ENCODE measurements at places on chromosomes 2 and 18. TPM values are rescaled to one million over a fixed set of nuclear protein-coding genes. Genes with fewer than 3 reads are reported as not detected.

TMEM169 gene
- total RNA-seq = not detected

SPDYA gene
- 1.3 TPM for total RNA-seq

GAREM1 gene
- total RNA-seq = 13.2 TPM

TSPYL6 gene
- total RNA-seq = not detected

NAT8 gene
- not detected for total RNA-seq

CMPK2 gene
- total RNA-seq = 3.0 TPM

LAMA1 gene
- not detected for total RNA-seq

All from right cardiac atrium (tissue), 5 donors.